NCI-H1694 (cell line): ENCODE measurements at places on chromosomes 4 and X.

DNA sequence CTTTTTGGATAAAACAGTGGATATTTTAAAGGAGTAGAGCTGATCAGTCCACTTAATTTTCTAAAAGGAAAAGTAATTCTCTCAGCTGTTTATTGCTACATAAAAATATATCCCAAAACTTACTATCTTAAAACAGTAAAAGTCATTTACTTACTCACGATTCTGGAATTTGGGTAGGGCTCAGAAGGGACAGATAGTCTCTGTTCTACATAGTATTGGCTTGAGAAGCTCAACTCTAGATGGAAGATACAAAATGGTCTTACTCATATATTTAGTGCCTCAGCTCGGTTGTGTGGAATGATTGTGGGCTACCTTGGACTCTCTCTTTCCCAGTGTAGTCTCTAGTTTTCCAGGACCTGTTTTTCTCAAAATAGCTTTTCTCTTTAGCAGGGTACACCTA lies 691.5 kb upstream of the POU3F4 start:
- no peak for DNase-seq

GRCh38 chr4:25795566-25796454 lies 67.0 kb downstream of the SEL1L3 start:
- DNase-seq, result no peak

GRCh38 chrX:7647831-7648230 lies 195.1 kb upstream of the VCX start:
- no peak for DNase-seq

DNA sequence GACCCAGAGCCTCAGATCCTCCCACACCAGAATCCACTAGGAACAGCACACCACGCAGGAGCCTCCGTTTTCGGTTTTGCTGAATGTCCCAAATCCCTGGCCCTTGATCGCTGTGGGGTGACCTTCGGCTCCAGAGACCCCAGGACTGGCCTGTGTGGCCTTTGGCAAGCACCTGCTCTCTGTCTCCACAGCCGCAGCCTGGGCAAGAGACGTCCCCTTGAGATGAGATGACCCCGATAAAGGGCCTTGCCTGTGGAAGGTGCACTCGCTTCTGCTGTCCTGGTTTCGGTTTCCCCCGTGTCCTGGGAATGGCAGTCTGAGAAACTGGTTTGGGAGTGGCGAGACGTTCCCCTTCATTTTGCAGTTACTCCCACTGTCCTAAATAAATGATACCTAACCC lies 9.6 kb downstream of the PSAPL1 start:
- no peak for DNase-seq

DNA sequence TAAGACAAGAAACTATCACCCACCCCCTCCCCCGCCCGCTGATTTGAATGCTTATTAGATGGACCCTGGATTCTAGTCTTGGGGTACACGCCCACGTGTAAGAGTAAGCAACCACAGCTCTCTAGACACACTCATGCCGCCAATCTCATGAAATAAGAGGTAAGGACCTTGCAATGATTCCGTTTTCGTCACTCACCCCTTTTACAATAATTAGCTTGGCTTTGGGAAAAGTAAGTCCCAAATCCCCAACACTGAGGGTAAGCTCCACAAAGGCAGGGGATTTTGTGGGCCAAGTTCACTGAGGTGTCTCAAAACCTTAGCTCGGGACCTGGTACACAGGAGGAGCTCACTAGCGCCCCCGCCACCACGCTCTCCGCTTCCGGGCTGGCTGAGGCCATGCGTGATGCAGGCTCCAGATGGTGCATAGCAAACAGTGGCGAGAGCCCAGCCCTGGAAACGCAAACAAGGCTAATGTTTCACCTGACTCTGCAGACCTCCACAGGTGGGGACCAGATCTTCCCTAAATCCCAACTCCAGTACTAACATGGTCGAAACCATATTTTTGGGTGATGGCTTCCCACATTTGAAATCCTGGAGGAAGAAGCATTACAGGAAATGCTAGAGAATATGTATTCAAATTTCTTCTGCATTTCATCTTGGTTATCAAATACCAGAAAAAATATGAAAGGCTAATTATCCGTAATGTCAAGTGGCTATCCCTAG lies 4.1 kb downstream of the PLAC8 start:
- peak; percentile 82 for DNase-seq

DNA sequence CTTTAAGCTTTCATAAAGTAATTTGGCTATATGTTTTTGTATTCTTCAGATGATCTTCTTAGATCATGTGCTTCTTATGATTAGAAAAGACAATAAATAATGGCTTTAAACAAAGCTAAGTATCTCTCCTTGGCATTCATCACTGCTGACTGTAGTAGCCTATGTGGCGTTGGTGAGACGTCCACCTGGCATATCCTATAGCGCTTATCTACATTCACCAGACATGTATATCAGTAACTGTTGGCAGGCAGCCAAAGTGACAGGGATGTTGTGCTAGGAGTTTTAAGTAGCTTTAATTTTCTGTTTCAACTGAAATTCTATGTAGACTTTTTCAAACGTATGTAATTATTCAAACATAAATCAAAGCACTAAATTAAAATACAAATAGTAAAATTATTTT lies 276.4 kb downstream of the IL15 start:
- DNase-seq, result no peak

DNA sequence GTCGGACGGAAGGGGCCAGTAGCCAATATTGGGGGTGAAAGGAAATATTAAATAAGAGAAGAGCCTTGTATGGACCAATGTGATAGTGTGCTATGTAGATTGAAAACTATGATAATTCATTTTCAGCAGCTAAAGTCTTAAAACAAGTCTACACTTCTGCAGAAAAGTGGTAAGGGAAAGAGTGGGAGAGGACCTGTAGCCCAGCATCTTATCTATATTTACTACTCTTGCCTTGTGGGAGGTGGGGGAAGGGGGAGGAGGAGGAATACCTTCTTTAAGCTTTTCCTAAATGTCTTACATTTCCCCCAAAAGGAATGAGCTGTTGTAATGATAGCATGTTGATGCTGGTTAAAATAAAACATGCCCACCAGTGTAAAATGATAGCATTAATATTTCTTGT lies 220.0 kb upstream of the SPRY1 start:
- no peak for DNase-seq

GRCh38 chrX:115138040-115138439 lies 51.2 kb upstream of the RBMXL3 start:
- no peak for DNase-seq

- no peak for DNase-seq
Observed at GRCh38 chr4:142095886-142096605, 459.7 kb downstream of the IL15 start.

DNA sequence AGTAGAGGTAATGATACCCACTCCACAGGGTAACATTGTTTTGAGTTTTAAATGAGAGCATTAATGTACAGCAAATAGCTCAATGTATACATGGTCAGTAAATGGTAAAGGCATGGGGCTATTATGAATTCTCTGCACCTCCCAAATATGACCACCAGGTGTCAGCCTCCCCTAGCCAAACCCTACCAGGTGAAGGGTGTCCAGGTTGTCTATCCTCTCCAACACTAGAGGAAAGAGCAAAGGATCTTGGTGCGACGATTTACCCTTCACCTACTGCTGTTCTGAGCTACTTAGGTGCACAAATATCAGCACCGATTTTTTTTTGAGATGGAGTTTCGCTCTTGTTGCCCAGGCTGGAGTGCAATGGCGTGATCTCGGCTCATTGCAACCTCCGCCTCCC lies 26.5 kb upstream of the XIAP start:
- peak; percentile 67 for DNase-seq

DNA sequence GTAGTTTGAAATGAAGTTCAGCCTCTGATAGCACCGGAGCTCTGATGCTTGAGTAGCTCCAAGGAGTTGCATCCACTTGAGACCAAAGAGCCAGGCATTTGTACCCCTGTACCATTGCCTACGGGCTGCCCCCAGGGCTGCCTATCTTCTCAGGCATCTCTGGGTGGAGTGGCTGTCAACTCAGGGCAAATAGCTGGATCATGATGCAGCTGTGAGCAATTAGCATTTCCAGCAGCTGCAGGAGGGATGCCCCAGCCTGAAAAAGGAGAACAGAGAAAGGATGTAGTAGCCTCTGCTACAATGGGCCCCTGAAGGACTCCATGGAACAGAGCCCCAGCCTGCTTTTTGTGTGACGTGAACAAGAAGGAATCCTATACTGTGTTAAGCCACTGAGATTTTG lies 492.6 kb downstream of the BCOR start:
- no peak for DNase-seq

- no peak for DNase-seq
Observed at GRCh38 chrX:50971395-50971794, 60.9 kb downstream of the BMP15 start.

- DNase-seq, result no peak
Observed at GRCh38 chr4:138999666-139000065, 15.9 kb upstream of the NOCT start.

- DNase-seq, result no peak
Observed at GRCh38 chr4:15042529-15043167, 40.4 kb downstream of the CPEB2 start.

GRCh38 chr4:159248384-159249178 lies 145.7 kb downstream of the RAPGEF2 start:
- peak; percentile 45 for DNase-seq

DNA sequence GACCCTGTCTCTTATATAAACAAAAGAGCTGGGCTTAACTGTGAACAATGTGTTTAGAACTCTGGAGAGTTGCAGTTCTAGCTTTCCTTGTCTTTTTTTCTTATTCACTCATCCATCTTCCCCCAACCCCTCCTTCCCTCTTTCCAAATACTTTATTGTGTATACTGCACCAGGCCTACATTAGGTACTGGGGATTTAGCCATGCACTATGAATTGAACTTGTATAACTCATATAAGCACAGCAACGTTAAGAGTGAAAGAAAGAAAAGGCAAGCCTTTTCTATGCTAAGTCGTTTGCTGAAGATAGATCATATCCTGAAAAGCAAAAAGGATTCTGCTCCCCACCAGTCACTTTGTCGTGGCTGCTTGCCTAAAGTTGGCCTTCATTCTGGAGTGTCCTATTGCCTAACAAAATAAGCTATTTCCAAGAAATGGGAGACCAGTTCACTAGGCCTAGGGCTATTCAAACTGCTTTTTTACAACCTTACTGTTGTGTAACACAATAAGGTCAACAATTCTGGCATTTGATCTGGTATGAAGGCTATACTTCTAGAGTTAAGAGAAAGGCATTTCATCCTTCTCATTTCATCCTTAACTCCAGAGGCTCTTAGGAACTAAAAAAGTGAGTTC lies 32.2 kb downstream of the CCNI start:
- DNase-seq, result no peak

- DNase-seq, result no peak
Observed at GRCh38 chr4:81204571-81204970, 10.5 kb downstream of the PRKG2 start.

DNA sequence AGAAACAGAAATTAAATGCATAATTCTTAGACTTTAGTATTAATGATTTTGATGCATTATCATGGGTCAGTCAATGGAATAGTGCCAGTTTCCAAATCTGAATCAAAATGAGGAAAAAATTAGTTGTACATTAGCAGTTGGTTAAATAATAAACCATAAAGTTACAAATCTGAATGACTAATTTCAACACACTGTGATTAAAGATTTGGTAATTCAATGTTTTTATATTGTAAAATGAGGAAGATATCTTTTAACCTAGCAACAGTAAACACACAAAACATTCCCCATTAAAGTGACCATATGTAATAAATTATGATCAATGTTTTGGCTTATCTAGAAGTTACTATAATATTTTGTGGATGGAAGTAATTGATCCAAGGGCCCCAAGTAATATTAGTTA lies 1.6 kb downstream of the FBXO8 start:
- DNase-seq, result no peak

DNA sequence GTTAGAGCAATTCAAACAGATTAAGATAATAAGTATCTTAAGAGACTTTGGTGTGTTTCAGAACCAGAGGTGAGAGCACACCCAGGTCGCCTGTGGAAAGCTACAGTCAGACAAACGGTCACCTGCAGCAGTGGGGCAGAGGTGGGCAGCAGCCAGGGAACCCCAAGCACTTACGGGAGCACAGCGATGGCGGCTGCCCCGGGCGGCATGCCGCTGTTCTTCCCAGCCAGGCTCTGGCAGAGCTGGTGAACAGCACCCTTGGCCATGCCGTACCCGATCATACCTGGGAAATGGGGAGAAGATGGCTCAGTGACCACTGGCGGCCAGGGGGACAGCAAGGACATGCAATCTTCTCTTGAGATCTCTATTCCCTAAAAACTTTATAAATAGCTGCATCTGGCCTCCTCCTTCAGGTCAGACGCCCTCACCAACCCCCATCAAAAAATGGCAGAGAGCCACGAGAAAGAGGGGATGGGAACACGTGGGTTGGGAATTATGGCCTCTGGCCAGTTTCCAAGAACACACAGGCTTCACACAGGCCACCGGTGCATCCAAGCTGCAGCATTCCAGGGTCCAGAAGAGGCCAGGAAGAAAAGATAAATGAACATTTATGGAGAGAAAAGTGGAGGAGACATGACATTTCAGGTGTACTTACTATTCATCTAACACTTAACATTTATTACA lies 19.7 kb downstream of the QDPR start:
- no peak for DNase-seq

DNA sequence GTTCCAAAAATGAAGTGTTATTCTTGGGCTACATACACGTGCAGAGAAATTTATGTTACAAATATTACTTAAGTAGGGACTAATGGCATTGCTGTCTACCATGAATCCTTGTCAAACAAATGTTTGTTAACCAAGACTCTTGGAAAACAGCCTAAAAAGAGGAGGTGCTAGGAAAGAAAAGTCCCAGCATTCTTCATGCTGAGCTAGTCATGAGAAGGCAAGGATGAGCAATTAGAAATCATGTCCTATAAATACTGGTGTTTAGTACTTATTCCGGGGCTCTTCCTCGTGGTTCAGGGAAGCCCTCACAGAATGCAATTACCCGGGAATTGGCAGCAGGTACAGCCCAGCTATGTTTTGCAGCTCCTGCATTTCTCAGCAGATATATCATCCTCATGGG lies 378.1 kb upstream of the FTHL17 start:
- no peak for DNase-seq

DNA sequence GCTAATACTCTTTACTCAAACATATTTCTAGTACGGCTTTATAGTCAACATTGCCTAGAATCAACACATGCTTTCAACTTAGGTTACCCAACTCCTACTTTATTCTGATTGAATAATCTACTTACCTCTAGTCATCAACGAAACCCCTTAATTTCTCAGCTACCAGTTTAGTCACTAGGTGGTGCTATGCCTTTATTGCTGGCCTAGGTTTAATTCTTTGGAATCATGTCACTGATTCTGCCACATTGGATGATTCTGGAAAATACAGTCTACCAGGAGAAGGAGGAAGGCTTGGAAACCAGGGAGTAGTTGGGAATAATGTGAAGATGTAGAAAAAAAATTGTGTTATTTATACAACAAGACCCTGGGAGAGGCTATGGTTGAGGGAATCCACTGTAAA lies 167.7 kb downstream of the DCAF12L2 start:
- peak; percentile 4 for DNase-seq
